ENCODE measurements at places on chromosomes 6 and 20.

GRCh38 chr20:50870561-50871161 is 60.6 kb downstream of the ADNP start:
- peak; percentile 5 for DNase-seq

DNA sequence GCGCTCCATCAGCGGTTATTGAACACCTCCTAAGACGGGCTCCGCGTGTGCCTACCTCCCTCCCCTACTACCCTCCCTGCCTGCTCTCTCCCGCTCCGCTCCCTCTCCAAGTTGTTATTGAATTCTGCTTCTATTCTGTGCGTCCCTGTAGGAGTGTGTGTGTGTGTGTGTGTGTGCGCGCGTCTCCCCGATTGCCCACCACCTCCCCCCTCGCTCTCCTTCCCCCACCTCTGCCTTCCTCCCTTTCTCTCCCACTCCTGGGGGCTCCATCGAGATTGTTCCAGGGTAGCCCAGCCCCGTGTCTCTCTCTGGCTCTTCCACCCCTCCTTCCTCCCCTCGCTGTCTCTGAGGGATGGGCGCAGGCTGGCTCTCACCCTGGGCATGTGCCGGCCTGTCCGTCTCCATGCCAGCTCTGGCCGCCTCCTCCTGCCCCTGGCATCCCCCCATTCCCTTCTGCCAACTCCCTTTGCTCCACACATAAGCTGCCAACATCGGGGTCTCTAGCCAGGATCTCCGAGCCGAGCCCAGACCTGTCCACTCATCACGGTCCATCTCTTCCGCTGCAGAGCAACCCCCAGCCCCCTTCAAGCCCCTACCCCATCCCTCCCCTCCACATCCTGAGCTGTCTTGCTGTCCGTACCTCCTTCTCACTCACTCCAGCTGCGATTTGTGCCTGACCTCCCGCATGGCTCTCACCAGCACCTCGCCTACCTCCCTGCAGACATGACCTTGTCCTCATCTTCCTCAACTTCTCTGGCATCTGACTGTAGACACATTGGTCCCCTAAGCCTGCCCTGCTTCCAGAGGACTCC is 68.5 kb downstream of the SRC start:
- no peak for DNase-seq

DNA sequence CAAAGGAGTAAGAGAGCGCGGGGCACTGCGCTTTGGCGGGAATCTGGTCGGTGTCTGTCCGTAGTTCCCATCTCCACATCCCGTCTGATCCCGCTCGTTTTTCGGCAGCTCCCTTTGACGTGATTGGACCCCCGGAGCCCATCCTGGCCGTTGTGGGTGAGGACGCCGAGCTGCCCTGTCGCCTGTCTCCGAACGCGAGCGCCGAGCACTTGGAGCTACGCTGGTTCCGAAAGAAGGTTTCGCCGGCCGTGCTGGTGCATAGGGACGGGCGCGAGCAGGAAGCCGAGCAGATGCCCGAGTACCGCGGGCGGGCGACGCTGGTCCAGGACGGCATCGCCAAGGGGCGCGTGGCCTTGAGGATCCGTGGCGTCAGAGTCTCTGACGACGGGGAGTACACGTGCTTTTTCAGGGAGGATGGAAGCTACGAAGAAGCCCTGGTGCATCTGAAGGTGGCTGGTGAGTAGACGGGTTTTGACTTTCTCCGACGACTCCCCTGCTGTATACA is 1.4 kb downstream of the BTN1A1 start:
- DNase-seq: no peak

DNA sequence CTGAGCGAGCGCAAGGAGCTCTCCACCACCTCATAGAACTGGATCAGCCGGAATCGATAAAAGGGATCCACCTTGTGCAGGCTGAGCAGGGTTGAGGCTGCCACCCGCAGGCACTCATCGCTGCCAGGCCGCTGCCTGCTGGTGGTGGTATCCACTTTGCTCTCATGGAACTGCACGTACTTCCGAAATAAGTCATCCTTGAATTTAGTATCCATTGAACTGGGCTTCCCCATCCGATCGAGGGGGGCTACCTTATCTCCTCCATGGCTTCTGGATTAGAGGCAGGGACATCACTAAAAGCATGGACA is 7.1 kb downstream of the SPATA2 start:
- DNase-seq: no peak

- no peak for DNase-seq
Observed at GRCh38 chr6:79404261-79404660, 133.0 kb downstream of the LCA5 start.
